ENCODE measurements at places on chromosomes 16 and 17.

DNA sequence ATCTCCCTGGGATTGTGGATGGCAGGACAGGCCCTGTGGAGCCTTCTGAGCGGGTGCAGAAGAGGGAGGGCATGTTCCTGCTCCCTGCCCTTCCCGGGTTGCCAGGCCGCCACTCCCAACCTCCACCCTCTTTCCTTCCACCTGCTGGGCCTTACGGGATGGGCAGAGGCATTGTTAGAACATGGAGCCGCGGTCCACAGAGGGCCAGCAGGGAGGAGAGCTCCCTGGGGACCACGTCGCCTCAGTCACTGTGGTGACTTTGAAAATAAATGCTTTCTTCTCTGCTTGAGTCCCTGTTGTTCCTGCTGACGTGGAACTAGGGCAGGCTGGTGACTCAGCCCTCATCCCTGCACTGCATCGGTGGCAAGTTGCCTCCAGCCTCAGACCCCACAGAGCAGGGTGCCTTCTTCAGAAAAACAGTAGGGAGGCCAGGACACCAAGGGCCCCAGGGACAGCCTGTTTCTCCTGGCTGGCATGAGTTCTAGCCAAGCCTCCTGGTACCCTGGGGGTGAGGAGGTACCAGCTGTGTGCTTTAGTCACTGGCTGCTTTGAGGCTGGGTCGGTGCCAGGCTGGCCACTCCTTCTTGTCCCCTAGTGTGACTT, 224.9 kb downstream of the SEC14L1 start:
- no peak for DNase-seq

DNA sequence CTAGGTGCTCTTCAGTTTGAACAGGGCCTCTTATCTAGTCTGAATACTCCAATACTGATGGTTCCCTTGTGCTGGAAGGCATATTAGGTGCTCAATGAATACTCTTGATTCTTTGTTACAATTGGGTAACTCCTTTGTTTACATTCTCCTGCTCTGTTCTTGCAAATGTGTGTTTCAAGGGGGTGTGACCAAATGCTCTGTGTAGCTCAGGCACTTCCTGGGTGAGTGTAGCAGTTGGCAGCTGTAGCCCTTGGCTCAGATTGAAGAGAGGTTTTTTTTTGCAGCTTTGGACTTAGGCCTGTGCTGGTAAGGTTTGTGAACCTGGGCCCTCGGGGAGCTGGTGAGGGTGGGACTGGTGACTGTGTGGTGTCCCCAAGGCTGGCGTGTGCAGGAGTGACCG, 20.2 kb downstream of the TBCD start:
- no peak for DNase-seq

GRCh38 chr17:63033142-63033541, 67.1 kb downstream of the TANC2 start:
- no peak for DNase-seq

- no peak for DNase-seq
Observed at GRCh38 chr17:64138441-64138840, 8.5 kb upstream of the ERN1 start.

DNA sequence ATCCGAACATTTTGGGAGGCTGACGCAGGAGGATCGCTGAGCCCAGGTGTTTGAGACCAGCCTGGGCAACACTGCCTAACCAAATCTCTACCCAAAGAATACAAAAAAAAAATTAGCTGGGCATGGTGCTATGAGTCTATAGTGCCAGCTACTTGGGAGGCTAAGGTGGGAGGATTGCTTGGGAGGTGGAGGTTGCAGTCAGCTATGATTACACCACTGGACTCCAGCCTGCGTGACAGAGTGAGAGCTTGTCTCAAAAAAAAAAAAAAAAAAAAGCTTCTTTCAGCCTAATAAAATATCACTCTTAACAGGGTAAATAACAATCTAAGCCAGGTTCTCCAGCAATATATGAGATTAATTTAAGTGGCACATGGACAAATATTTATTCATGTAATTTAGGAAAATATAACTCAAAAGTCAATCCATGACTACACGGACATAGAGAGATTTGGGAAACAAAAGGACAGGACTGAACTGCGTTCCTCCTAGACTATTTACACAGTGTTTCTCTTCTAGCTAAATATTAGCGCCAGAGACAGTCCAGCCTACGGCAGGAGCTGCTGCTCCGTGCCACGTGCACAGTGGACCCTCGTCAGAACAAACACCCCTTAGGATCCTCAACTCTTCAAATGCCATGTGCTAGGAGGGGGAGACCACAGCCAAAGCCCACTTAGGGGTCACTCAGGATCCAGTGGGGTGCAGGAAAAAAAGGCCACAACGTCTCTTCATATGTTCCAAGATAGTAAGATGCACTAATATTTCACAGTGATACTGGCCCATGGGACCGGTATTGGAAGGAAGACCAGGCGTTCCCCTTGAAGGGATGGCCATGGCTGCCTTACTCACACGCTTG, 8.7 kb downstream of the USP36 start:
- DNase-seq, result no peak

DNA sequence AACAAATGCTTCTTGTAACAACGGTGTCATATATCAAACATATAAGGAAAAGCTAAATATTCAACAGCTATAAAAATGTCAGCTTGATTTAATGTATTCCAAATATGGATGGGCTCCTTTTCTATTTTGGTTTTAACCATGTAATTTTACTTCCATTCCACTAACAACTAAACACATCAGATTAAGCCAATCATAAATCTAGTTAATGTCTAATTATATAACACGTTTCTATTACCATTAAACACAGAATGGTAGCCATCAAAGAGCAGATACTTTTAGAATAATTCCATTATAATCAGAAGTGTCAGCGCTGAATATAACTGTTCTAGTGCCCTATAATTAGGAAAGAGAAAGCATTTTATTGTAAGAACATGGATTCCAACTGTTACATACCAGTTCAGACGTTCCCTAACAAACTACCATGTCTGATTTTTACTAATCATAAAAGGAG, 10.0 kb downstream of the CMC2 start:
- DNase-seq, result no peak

GRCh38 chr16:75064403-75065148, 52.0 kb downstream of the LDHD start:
- DNase-seq, result no peak

GRCh38 chr17:42673885-42674754, 2.7 kb downstream of the PLEKHH3 start:
- DNase-seq, result no peak

- no peak for DNase-seq
Observed at GRCh38 chr16:65739518-65739917, 617.7 kb upstream of the CDH11 start.

DNA sequence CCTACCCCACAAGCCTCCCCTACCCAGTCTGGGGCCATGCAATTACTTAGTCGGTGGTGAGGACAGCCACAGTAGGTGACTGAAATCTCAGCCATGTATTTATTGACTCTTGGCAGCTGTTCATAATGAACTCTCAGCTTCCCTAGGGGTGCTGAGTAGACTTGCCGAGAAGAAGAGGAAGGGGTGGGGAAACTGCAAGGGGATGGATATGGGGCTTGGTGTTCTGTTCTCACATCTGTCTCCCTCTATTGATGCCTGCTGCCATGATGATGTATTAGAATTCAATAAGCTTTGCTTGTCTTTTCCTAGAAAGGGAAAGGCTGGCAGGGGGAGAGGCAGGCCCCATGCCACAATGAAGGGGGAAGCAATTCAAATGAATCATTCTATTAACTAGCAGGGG, 112.9 kb downstream of the GP2 start:
- DNase-seq, result no peak

- DNase-seq, result no peak
Observed at GRCh38 chr17:5747276-5747675, 163.0 kb upstream of the NLRP1 start.

DNA sequence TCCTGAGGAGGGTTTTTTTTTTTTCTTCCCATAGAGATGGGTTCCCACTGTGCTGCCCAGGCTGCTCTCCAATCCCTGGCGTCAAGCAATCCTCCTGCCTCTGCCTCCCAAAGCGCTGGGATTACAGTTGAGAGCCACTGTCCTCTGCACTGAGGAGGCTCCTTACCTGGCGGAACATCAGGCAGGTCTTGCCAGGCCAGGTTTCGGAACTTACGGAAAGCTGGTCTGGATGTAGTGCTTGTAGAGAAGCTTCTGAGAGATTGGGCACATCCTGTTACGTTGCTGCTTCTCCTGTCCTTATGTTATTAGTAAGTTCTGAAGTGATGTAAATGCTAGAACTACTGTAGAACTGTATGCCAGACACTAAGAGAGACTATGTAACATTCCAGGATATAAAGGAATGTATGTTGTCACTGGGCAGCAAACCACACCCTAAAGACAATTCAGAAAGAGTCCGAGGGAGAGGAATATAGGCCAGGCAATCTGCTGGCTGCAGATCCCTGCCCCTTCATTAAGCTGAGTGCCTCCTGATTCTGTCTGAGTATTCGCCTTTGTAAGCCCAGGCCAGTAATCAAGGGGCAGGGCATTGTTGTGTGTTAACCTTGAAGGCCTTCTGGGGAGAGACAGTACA, 21.1 kb downstream of the ETV4 start:
- no peak for DNase-seq

GRCh38 chr16:88768071-88768783, 16.8 kb downstream of the PIEZO1 start:
- DNase-seq, result no peak

- DNase-seq, result no peak
Observed at GRCh38 chr17:75370286-75370915, 35.1 kb downstream of the GRB2 start.

DNA sequence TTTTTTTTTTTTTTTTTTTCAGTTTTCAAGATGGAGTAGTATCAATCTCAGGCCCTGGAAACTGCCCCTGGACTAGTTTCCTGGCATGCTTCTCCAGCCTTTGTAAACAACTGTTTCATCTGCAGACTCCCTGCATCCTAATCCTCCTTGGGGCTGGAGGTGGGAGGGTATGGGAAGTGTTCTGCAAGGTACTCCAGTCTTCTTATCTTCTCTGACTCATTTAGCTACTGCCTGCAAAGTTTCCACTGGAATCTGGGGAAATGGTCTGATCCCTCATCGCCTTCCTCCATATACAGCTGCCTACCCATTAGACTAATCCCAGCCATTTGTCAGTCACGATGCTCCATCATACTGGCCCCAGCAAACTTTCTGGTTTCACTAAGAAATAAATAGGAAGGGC, 21.5 kb downstream of the COPZ2 start:
- no peak for DNase-seq

GRCh38 chr16:22055881-22056280, 36.5 kb upstream of the VWA3A start:
- DNase-seq, result no peak

- DNase-seq, result no peak
Observed at GRCh38 chr16:20866801-20867200, 33.4 kb downstream of the DCUN1D3 start.

DNA sequence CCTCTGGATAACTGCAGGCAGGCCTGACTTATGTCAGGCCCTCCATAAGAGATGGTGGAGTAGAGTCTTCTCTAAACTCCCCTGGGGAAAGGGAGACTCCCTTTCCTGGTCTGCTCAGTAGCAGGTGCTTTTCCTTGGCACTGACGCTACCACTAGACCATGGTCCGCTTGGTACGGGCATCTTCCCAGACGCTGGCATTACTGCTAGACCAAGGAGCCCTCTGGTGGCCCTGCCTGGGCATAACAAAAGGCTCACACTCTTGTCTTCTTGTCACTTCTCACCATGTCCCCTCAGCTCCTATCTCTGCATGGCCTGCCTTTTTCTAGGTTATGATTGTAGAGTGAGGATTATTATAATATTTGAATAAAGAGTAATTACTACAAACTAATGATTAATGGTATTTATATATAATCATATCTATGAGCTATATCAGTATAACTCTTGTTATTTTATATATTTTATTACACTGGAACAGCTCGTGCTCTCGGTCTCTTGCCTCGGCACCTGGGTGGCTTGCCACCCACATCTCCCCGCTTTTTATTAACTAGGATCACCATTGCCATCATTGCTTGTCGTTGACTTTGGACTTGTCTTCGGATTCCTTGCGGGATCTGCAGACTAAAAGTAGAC, 59.8 kb upstream of the ARL4D start:
- peak; percentile 62 for DNase-seq

DNA sequence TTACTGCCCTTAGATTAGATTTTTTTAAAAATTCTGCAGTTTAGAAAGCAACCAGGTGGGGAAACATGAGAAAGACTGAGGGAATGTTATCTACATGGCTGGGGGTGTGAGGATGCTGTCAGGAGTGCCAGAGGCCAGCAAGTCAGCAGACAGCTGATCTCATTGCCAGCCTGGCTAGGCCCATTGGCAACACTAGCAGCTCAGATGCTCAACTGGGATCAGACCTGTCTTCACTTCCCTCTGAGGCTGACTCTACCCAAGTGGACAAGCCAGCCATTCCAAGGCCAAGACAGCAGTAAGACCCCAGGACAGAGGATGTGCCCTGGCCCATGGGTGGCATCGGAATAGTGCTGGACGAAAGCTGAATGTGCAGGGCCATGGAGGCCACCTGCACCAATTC, 96.2 kb downstream of the TMEM132E start:
- DNase-seq, result no peak

- no peak for DNase-seq
Observed at GRCh38 chr16:86924537-86924936, 346.2 kb downstream of the FOXL1 start.

DNA sequence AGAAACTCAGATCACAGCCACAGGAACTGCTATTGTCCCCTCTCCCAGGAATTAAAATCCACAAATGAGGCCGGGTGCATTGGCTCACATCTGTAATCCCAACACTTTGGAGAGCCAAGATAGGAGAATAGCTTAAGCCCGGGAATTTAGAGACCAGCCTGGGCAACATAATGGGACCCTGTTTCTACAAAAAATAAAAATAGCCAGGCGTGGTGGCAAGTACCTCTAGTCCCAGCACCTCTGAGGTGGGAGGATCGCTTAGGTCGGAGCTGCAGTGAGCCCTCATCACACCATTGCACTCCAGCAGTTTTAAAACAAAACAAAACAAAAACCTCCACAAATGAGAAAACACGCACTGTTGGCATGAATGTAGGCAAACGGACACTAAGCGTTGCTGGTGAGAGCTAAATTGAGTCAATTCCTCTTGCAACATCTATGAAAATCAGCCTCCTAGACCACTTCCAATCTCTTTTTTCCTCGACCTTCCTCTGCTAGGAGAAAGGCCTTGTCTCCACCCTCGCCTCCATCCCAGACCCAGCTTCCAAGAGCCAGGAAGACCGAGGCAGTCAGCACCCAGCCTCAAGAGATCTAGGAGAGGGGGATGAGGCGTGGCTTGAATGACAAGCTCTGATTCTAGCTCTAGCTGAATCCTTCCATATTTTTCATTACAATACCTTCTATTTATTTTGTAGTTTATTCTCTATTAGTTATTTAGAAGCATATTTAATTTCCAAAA, 14.8 kb downstream of the TLE7 start:
- no peak for DNase-seq

DNA sequence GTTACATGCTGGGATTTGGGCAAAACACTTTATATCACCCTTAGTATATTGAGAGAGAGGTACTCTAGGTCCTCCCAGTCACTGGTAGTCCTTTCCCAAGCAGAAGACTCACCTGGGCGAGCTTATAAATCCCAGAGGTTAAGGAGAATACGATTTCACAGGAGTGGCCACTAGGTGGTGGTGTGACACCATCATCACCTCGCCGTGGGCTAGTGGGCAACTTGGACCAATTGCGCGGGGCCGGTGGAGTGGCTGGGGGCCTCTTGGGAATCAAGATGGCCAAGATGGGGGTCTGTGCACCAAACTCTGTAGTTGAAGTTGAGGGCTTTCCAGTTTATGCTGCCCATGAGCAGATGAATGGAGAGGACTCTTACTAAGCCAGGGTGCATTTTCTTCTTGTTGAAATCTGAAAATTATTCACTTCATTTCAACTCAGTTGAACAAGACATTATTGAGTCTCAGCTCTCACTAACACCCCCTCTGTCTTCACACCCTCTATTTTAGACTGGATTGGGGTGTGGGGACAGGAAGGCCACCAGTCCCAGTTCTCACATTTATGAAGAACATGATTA, 38.2 kb upstream of the PIRT start:
- DNase-seq, result peak; percentile 3
